Fibroblast of lung (primary cell): ENCODE measurements at places on chromosomes 7 and 10. TPM values are rescaled to one million over a fixed set of nuclear protein-coding genes. Genes with fewer than 3 reads are reported as not detected.

- no peak for DNase-seq
- H3K27me3 ChIP-seq: no peaks in the 10 kb centered on the region
- H3K4me3 ChIP-seq: no peak overlapping the region
- no peak overlapping the region for H3K27ac ChIP-seq
- H3K36me3 ChIP-seq: no peaks in the 10 kb centered on the region
These were observed 926.4 kb downstream of the LRMDA start for GRCh38 chr10:76357726-76358415.

GRCh38 chr10:124651402-124651891, 92.7 kb downstream of the FAM53B start:
- no peaks in the 10 kb centered on the region for H3K36me3 ChIP-seq
- no peak for DNase-seq
- H3K27me3 ChIP-seq: no peaks in the 10 kb centered on the region
- H3K4me1 ChIP-seq: peaks cover 24% of the 10 kb centered on the region

DNA sequence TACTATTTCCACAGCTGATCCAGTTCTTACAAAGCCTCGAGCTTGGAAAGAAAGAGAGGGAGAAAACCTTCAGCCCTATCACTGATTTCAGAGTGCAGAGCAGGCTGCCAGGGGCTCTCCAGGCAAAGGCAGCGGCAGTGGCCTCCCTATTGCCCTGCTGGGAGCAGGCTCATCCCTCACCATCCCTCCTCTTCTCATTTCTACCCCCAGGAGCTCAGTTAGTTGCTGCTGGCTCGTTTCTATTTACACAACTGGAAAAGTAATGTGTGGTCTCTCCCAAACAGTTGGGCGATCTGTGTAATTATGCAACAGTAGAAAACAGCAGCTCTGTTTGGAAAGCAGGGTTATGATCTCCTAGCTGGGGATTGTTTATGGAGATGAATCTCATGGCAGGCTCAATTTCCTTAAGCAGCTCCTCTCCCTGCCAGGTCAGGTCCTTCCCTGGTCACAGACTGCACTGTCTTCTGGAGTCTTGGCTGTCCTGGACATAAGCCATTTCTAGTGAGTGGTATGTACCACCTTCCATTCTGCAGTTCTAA, 28.7 kb upstream of the TNS3 start:
- no peaks in the 10 kb centered on the region for H3K36me3 ChIP-seq
- H3K4me3 ChIP-seq: no peak overlapping the region
- H3K27ac ChIP-seq: peak overlapping the region; percentile 78
- peaks cover 21% of the 10 kb centered on the region for H3K4me1 ChIP-seq
- peak; percentile 64 for DNase-seq

DNA sequence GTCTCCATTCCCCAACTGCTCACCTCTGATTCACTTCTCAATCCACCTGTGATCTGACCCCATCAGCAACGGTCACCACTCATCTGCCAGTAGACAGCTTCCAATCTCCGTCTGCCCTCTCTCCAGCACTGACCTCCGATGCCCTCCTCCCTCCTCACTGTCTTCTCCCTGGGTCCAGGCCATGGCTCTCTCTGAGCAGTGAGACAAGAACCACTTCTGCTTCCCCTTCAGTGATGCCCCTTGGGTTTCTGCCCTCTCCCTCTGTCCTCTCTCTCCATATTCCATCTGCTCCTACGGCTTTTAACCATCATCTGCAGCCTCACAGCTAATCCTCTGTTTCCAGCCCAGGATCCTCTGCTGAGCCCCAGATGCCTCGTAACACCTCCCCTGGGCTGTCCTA, 55.5 kb upstream of the OPALIN start:
- no peak for DNase-seq
- no peaks in the 10 kb centered on the region for H3K4me1 ChIP-seq
- H3K27me3 ChIP-seq: peaks cover 3% of the 10 kb centered on the region
- no peak overlapping the region for H3K4me3 ChIP-seq

- no peaks in the 10 kb centered on the region for H3K36me3 ChIP-seq
- no peak overlapping the region for H3K27ac ChIP-seq
- no peak for DNase-seq
- H3K27me3 ChIP-seq: no peaks in the 10 kb centered on the region
These were observed 40.3 kb downstream of the ANKRD7 start for GRCh38 chr7:118264836-118265235.

Gene SHH
- total RNA-seq: under 0.01 TPM in 2 replicates
